ENCODE measurements at places on chromosomes 5 and 9. TPM values are rescaled to one million over a fixed set of nuclear protein-coding genes. Genes with fewer than 3 reads are reported as not detected.

The FAM78A gene
- 0.25 TPM for total RNA-seq

The NAIP gene
- total RNA-seq, result 4.3 TPM

GRCh38 chr9:132531195-132531594 lies 51.2 kb upstream of the BARHL1 start:
- DNase-seq, result no peak

DNA sequence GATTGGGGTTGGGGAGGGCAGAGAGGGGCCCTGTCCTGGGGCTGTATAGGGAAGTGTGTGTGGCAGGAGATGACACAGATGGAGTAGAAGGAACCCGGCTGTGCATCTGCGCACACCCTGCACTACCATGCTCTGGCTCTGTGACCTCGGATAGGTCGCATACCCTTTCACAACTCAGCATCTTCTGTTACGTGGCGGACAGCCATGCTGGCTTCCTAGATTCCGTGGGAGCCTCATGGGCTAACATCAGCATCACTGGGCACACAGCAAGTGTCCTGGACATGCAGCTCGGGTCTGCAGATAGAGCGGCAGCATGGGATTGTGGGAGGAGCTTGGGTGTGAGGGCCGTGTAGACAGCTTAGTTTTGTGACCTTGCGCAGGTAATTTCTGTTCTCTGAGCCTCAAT lies 9.2 kb downstream of the ARPC5L start:
- DNase-seq, result no peak

DNA sequence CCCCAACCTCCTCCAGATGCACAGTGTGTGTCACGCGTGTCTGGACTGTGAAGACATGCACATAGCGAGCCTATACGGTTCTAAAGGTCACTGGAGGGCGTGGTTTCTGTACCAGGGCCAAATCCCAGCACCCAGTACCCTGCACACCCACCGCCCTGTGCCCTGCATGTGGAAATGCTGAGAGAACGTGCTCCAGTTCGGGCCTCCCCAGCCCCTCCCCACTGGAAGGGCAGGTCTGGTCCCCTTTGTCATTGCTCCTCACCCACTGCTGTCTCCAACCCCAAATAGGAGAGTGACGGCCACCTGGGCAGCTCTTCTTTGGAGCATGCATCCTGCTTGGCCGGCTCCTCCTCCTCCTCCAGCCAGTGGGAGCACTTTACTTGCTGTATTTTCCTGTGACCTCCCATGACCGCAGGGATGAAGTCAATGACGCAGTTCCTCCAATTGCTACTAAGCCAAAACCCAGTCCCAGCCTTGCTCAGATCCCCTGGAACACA lies 116.7 kb downstream of the WNK2 start:
- no peak for DNase-seq

- no peak for DNase-seq
Measured at GRCh38 chr9:134376386-134377142, 50.3 kb downstream of the RXRA start.

DNA sequence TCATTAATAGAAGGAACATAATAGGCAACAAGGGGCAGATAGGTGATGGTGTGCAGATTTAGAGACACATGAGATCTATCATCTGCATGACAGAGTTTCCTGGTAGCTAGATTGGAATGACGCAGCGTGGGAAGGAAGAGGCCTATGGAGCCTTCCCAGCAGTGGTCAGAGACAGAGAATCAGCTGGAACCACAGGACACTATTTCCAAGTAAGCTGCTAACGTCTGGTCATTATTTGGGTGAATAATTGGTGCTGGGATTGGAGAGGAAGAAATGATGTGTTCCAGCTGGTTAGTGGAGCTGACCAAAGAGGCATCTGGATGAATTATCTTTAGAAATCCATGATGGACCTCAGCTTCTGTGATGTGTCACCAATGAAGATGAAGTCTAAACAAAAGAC lies 91.2 kb upstream of the PRR16 start:
- no peak for DNase-seq

The C5orf15 gene
- total RNA-seq, result 31.1 TPM

DNA sequence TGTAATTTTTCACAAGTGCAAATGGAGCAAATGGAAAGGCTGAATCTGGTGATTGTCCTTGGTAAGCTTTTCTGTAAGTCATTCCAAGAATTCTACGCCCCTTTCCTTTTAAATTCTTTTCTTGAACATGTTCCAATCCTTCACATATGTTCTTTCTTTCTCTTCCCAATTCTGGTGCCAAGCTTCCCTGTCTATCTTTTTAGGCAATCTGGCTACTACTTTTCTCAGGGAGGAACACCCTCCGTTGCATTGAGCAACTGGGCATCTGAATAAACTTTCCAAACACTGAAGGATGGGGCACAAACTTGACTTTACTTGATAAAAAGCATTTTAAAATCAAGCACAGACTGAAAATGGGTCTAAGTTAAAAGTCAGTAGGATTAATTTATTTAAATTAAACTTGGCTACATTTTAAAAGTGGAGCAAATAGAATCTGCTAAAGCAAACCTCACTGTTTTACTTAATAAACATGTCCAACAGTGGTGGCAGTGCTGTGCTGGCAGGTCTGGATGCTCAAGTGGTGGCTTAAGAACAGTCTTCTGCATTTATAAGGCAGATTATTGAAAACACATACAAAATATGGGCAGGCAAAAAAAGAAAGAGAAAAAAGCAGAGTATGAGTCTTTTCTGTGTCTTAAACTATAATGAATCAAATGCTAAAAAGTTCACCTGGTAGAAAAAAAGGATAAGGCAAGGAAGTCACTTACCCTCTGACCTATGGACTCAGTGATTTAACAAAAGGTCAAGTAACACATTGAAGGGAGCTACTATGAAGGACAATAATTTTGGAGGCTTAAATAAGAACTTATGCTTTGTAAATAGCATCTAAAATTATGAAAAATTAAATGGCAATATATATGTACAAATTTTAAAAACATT lies 5.4 kb downstream of the ELL2 start:
- peak; percentile 85 for DNase-seq

The PTPRD gene
- 13.7 TPM for total RNA-seq

DNA sequence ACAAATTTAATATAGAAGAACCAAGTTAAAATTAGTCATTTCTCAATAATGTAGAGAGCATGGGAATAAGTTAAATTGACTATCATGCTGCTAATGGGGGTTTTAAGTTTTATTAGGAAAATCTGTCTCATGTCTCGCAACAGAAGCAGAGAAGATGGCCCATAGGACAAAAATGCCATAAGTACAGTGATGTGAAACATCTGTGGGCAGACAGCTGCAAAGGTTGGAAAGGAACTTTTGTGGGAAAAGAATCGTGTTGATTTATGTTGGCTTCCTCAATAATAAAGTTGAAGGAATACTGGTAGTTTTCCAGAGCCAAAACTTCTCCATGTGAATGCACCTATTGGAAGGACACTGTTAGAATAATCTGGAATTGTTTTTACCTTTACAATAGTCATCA lies 44.8 kb downstream of the VCAN start:
- peak; percentile 49 for DNase-seq

The FABP6 gene
- total RNA-seq, result not detected

DNA sequence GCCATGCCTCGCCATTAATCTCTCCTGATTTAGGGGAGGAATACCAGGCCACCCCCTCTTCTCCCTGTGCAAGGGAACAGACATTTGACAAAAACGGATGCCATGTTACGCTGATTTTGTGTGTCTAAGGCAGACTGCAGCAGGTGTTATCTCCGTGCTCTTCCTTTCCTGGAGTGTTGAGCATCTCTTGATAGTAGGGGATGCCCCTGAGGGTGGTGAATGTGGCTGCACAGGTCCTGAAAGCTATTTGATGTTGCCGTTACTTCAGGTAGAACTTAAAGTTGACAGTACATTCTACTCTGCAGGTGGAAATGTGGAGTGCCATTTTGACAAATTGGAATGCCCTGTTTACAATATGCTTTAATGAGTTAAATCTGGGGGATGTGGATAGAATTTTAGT lies 21.5 kb downstream of the TENT4A start:
- no peak for DNase-seq

DNA sequence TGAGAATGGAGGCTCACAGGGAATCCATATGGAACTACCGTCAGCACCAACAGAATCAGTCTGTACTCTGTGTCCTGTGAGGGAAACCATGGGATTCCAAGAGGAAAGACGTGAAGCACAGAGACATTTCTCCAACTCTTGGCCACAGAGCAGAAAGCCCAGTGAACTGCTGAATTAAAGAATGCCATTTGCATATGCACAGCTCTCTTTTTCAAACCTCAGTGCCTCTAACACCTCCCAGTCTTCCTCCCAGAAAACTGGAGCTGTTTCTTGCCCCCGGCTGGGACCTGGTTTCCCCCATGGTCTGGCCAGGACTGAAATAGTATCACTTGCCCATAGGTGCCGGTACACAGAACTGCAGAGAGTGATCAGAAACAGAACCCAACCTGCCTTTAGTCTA lies 69.6 kb upstream of the FER start:
- DNase-seq, result no peak

DNA sequence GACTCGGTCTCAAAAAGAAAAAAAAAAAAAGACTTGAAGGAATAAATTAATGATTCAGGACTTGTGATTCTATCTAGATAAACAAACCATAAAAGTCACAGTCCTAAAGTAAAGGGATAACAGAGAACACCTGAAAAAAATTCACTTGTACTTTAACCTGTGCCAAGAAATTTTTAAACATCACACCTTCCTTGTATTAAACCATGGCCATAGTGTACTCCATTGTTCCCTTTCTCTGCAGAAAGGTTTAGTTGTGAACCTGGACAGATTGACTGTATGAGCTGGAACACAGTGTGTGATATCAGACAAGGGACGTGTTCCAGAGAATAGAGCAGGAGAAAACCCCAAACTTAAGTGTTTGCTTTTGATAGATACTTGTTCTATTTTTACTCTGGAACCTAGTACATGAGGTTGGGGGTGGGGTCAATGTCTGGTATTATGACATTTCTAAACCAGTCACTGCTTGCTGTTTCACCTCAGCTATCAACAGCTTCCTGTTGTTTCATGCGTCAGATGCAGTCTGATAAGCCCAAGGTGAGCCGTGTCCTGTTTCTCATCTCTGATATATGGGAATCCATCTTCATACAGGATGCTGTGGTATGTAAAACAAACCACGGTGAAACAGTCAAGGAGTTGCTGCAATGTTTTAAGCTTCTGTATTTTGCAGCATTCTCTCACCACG lies 62.5 kb upstream of the ITGA1 start:
- no peak for DNase-seq

DNA sequence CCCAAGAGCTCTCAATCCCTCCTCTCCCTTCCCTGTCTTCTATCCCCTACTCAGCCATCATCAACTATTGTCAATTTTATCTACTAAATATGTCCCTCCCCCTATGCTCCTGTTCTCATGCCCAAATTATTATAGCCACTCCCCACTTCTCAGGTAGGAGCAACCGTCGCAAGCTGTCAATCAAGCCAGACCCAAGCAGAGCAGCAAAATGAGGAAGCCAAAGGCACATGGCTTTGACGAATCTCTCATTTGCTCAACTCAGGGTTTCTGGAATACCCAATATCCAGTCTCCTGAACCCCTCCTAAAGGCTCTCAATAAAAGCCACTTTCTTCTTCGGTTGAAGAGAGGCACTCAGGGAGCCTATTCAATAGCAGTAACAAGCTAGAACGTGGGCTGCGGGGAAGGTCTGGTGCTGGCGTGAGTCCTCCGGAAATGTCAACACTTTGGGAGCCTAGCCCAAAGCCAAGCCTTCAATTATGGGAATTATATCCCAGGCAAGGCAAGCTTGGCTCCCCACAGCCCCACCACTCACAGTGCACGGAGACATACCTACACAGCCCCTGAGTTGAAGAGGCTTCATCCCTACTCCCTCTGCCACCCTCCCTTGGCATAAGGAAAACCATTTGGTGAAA lies 47.7 kb downstream of the SIL1 start:
- DNase-seq, result no peak

GRCh38 chr5:84693256-84693655 lies 308.6 kb upstream of the EDIL3 start:
- DNase-seq, result no peak

- no peak for DNase-seq
Measured at GRCh38 chr5:58503390-58504046, 12.3 kb downstream of the GAPT start.

The ICE1 gene
- 34.6 TPM for total RNA-seq

GRCh38 chr5:101585366-101585765 lies 682.3 kb upstream of the ST8SIA4 start:
- DNase-seq, result no peak

GRCh38 chr9:135907006-135907430 lies 328 bp downstream of the CAMSAP1 start:
- no peak for DNase-seq

The PCDHGA3 gene
- total RNA-seq, result 1.1 TPM

GRCh38 chr9:33682551-33682950 lies 112.8 kb upstream of the PRSS3 start:
- no peak for DNase-seq

DNA sequence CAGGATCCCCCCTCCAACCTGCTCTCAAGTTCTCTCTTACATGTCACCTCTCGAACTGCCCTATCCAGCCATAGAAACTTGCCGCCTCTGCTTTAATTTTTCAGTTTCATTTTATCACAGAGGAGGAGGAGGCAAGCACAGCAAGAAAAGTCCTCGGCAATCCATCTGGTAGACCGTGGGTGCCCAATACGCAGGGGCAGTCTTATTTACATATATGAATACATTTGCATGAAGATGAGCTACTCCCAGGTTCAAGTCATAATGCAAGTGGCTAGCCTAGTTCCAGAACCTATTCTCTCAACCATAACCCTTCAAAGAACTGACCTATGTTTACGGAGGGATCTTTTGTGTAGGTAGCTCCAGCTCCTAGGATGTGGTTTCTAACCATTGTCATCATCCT lies 223.2 kb upstream of the PANK3 start:
- no peak for DNase-seq

The DMRTA1 gene
- 0.90 TPM for total RNA-seq

DNA sequence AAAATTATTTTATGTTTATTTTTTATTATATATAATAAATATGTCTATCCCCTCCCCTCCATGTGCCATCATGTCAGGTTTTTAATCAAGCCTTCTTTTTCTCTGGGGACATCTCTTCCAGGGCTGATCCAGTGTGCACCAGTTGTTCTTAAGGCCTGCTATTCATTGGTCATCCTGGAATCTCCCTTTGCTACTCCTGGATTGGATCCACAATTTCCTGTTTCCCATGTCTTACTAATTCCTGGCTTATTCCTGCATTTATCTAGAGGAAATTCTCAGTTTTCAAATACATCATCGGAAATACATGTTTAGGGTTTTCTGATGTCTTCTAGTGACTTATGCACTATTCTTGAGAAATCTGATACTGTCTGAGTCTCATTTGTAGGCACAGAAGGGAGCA lies 56.8 kb downstream of the ANGPTL2 start:
- peak; percentile 93 for DNase-seq

The POLR3G gene
- total RNA-seq, result 6.7 TPM

DNA sequence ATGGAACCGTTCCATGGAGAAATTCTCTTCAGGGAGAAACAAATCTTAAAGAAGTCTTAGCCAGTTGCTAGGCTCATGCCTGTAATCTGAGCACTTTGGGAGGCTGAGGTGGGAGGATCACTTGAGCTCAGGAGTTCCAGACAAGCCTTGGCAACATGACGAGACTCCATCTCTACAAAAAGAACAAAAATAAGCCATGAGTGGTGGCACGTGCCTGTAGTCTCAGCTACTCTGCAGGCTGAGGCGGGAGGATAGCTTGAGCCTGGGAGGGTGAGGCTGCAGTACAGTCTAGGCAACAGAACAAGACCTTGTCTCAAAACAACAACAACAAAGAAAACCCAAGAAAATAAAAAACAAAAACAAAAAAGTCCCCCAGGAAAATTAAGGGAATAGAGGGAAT lies 8.2 kb downstream of the HSPB3 start:
- no peak for DNase-seq

GRCh38 chr5:95068289-95068910 lies 216.5 kb downstream of the MCTP1 start:
- no peak for DNase-seq

The PCDHB14 gene
- total RNA-seq, result 0.45 TPM

All from fibroblast of the aortic adventitia (primary cell).